MCF 10A (cell line): ENCODE measurements at places on chromosomes 1 and 21. TPM values are rescaled to one million over a fixed set of nuclear protein-coding genes. Genes with fewer than 3 reads are reported as not detected.

GRCh38 chr1:44677201-44677766 lies 2.8 kb downstream of the ARMH1 start:
- H3K27ac ChIP-seq = no peak overlapping the region
- no peaks in the 10 kb centered on the region for H3K36me3 ChIP-seq
- no peak overlapping the region for H3K4me3 ChIP-seq
- peak; percentile 66 for DNase-seq
- H3K27me3 ChIP-seq = no peaks in the 10 kb centered on the region

Gene NHLH1
- 0.12 and 0.20 TPM in 2 replicates for total RNA-seq

- H3K36me3 ChIP-seq = no peaks in the 10 kb centered on the region
- DNase-seq = no peak
- no peaks in the 10 kb centered on the region for H3K27me3 ChIP-seq
- H3K27ac ChIP-seq = no peak overlapping the region
- H3K4me3 ChIP-seq = no peak overlapping the region
These were observed 10.4 kb downstream of the CLCNKB start for GRCh38 chr1:16053781-16054502.

GRCh38 chr1:29387210-29387609 lies 150.9 kb downstream of the PTPRU start:
- no peak overlapping the region for H3K27ac ChIP-seq
- H3K36me3 ChIP-seq = no peaks in the 10 kb centered on the region
- peaks cover 20% of the 10 kb centered on the region for H3K27me3 ChIP-seq
- no peak overlapping the region for H3K4me3 ChIP-seq
- DNase-seq = no peak

GRCh38 chr1:181216591-181216994 lies 128.1 kb downstream of the IER5 start:
- H3K4me1 ChIP-seq = peaks cover 5% of the 10 kb centered on the region
- no peak overlapping the region for H3K27ac ChIP-seq

Gene LCE2B
- total RNA-seq = not detected in 2 replicates

GRCh38 chr1:66206563-66207144 lies 327.3 kb upstream of the SGIP1 start:
- H3K4me3 ChIP-seq = no peak overlapping the region
- no peaks in the 10 kb centered on the region for H3K36me3 ChIP-seq
- no peak overlapping the region for H3K27ac ChIP-seq
- H3K27me3 ChIP-seq = peaks cover under 1% of the 10 kb centered on the region
- no peaks in the 10 kb centered on the region for H3K4me1 ChIP-seq
- no peak for DNase-seq

Gene RNU1-4
- 1,539 and 1,606 TPM in 2 replicates for total RNA-seq
